ENCODE measurements at places on chromosomes 2 and 18. TPM values are rescaled to one million over a fixed set of nuclear protein-coding genes. Genes with fewer than 3 reads are reported as not detected.

The DIS3L2 gene
- 19.3 TPM for total RNA-seq

The PROC gene
- total RNA-seq, result 0.04 TPM

The SPDYA gene
- 0.75 TPM for total RNA-seq

The ENOSF1 gene
- 16.8 TPM for total RNA-seq

The SLC4A5 gene
- total RNA-seq, result 2.2 TPM

The UPP2 gene
- total RNA-seq, result not detected

The RNF152 gene
- 8.1 TPM for total RNA-seq

The ACOXL gene
- 0.09 TPM for total RNA-seq

All from muscle of leg (tissue), 16 donors.